Activated CD4-positive, alpha-beta T cell treated with anti-CD3 and anti-CD28 coated beads, Interleukin-2, amount 10 ng/mL, durations not matched to agents 24 days and 14 days (primary cell): ENCODE measurements at places on chromosomes 5 and 9. TPM values are rescaled to one million over a fixed set of nuclear protein-coding genes. Genes with fewer than 3 reads are reported as not detected.
A peak's percentile ranks its signal among the peaks of the same experiment; 100 is the strongest.

ADAMTS19 gene
- total RNA-seq, result not detected in 2 replicates

CCL28 gene
- 7.4 and 7.5 TPM in 2 replicates for total RNA-seq

COL15A1 gene
- 0.05 and 0.12 TPM in 2 replicates for total RNA-seq

SV2C gene
- total RNA-seq, result not detected in 2 replicates

CARD9 gene
- 7.8 and 9.2 TPM in 2 replicates for total RNA-seq

LRRTM2 gene
- total RNA-seq, result 0.07 and 0.19 TPM in 2 replicates

AHRR gene
- total RNA-seq, result 25.8 and 26.0 TPM in 2 replicates

DNA sequence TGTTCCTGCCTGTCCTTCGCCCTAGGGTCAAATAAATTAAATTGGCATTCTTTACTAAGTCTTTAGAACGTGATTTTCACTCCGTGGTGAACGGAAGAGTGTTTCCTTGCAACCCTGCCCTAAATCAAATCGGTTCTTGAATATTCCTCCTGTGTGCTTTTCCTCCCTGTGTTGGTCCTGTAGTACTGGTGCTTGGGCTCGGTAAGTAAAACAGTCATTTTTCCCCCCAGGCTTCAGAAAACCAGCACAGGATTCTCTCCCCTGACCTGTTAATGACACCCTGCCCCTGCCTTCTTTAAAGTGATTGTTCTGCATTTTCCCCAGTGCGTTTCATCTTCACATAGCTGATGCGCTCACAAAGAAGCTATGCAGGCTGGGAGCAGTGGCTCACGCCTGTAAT is 96.0 kb downstream of the AK8 start:
- H3K4me3 ChIP-seq, result no peak overlapping the region
- no peak for DNase-seq
- H3K4me1 ChIP-seq, result peaks cover 15% of the 10 kb centered on the region

- no peaks in the 10 kb centered on the region for H3K27me3 ChIP-seq
- peak within 1 kb of the TSS; percentile 99 for H3K4me3 ChIP-seq
- DNase-seq, result peak; percentile 92
- peak within 1 kb of the TSS; percentile 99 for H3K27ac ChIP-seq
These were observed at the start of gene MZB1 for GRCh38 chr5:139389701-139390638. MZB1 (minus strand) TSS chr5:139389913; CDS start chr5:139389856, 57 bp downstream.

- peaks cover 7% of the 10 kb centered on the region for H3K27me3 ChIP-seq
- no peaks in the 10 kb centered on the region for H3K36me3 ChIP-seq
- no peaks in the 10 kb centered on the region for H3K4me1 ChIP-seq
- DNase-seq, result no peak
These were observed 83.6 kb downstream of the LMX1B start for GRCh38 chr9:126697330-126697729.

DNA sequence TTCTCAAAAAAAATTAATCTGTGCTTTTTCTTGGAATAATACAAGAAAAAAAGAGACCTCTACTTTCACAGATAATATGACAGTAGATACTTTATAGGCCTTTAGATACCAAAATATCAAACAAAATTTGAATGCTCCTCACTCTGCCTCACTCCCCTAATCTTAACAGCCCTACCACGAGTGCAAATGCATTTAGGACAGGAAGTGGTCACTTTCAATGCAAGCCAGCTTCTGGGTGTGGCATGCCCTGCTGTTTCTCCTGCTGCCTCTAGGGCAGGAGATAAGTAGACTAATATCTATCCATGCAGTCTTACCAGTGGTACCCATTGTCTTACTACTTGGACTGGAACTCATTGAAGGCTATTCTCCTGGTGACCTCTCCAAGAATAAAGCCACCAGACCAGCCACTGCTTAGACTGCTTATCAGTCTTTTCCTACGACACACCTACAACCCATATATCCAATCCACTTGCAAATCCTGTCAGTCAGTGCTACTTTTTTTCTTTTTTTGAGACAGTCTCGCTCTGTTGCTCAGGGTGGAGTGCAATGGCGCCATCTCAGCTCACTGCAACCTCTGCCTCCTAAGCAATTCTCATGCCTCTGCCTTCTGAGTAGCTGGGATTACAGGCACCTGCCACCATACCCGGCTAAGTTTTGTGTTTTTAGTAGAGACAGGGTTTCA is 23.0 kb downstream of the FRRS1L start:
- H3K4me1 ChIP-seq, result peaks cover 5% of the 10 kb centered on the region
- no peaks in the 10 kb centered on the region for H3K36me3 ChIP-seq
- peak; percentile 65 for DNase-seq
- no peak overlapping the region for H3K27ac ChIP-seq
- peaks cover 25% of the 10 kb centered on the region for H3K27me3 ChIP-seq
- H3K4me3 ChIP-seq, result no peak overlapping the region

- H3K27me3 ChIP-seq, result peaks cover 21% of the 10 kb centered on the region
- no peaks in the 10 kb centered on the region for H3K4me1 ChIP-seq
- no peaks in the 10 kb centered on the region for H3K36me3 ChIP-seq
These were observed 308.5 kb downstream of the ADGRV1 start for GRCh38 chr5:90866915-90867731.

GRCh38 chr5:42949348-42950115 is 90.6 kb downstream of the ANXA2R start:
- peak overlapping the region; percentile 90 for H3K27ac ChIP-seq
- peaks cover 4% of the 10 kb centered on the region for H3K36me3 ChIP-seq
- H3K4me1 ChIP-seq, result peaks cover 40% of the 10 kb centered on the region
- H3K4me3 ChIP-seq, result peak overlapping the region; percentile 95
- peaks cover 9% of the 10 kb centered on the region for H3K27me3 ChIP-seq

- no peaks in the 10 kb centered on the region for H3K27me3 ChIP-seq
- H3K4me3 ChIP-seq, result peak overlapping the region; percentile 89
- no peak for DNase-seq
- H3K27ac ChIP-seq, result no peak overlapping the region
- no peaks in the 10 kb centered on the region for H3K36me3 ChIP-seq
- H3K4me1 ChIP-seq, result peaks cover 27% of the 10 kb centered on the region
These were observed 1.7 kb downstream of the MYORG start for GRCh38 chr9:34374905-34375552.

GRCh38 chr5:85132269-85132668 is 747.6 kb upstream of the EDIL3 start:
- no peak overlapping the region for H3K4me3 ChIP-seq
- H3K4me1 ChIP-seq, result no peaks in the 10 kb centered on the region
- H3K27ac ChIP-seq, result no peak overlapping the region
- H3K27me3 ChIP-seq, result no peaks in the 10 kb centered on the region
- DNase-seq, result no peak
- H3K36me3 ChIP-seq, result no peaks in the 10 kb centered on the region

DNA sequence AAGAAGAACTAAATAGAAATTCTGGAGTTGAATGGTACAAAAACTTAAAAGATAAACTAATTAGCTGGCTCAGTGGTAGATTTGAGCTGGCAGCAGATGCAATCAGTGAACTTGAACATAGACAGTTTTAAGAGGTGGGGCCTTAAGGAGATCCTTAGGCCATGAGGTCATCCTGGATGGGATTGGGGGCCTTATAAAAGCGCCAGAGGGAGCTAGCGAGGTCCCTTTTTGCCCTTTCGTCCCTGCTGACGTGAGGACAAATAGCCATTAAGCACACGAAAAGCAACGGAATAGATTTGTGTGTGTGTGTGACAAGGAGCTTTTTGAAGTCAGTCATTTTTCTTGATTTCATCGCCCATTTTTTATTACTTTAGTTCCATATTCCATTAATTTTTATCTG is 83.3 kb downstream of the ZNF354C start:
- H3K36me3 ChIP-seq, result no peaks in the 10 kb centered on the region
- no peak for DNase-seq
- no peak overlapping the region for H3K4me3 ChIP-seq
- H3K27ac ChIP-seq, result no peak overlapping the region
- H3K27me3 ChIP-seq, result no peaks in the 10 kb centered on the region
- H3K4me1 ChIP-seq, result peaks cover 11% of the 10 kb centered on the region

- no peaks in the 10 kb centered on the region for H3K36me3 ChIP-seq
- H3K27me3 ChIP-seq, result no peaks in the 10 kb centered on the region
- DNase-seq, result no peak
- H3K4me1 ChIP-seq, result no peaks in the 10 kb centered on the region
These were observed 322.5 kb downstream of the CDK5RAP2 start for GRCh38 chr9:120257483-120257882.

DNA sequence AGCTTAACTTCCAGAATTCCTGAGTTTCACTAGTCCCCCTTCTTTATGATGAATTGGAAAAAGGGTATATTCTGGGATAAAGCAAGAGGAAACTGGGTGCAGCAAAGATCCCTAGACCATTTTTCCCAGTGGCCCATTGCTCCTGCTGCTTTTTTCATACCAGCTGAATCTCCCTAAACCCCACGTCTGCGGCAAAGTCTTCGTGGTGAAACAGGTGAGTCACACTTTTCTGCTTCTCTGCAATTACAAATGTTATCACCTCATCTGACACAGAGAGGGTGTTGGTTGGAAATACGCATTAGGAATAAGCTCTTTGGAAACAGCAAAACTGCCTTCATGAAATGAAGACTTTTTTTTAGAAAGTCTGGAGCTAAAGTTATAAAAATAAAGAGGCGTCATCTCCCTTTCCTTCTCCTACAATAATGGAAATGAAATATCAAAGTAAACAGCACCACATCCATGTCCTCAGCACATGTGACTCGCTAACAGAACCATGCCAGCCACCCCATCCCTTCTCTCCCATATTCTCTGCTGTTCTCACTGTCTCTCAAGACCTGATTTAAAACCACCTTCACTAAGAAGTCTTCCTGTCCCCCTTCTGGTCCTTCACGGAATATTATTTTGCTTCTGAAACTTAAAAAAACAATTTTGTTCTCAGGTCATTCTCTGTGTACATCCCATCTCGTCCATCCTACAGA is 39.5 kb upstream of the GLRX start:
- H3K36me3 ChIP-seq, result no peaks in the 10 kb centered on the region
- peak overlapping the region; percentile 74 for H3K27ac ChIP-seq
- H3K27me3 ChIP-seq, result no peaks in the 10 kb centered on the region
- peak overlapping the region; percentile 48 for H3K4me3 ChIP-seq
- peaks cover 64% of the 10 kb centered on the region for H3K4me1 ChIP-seq

DNA sequence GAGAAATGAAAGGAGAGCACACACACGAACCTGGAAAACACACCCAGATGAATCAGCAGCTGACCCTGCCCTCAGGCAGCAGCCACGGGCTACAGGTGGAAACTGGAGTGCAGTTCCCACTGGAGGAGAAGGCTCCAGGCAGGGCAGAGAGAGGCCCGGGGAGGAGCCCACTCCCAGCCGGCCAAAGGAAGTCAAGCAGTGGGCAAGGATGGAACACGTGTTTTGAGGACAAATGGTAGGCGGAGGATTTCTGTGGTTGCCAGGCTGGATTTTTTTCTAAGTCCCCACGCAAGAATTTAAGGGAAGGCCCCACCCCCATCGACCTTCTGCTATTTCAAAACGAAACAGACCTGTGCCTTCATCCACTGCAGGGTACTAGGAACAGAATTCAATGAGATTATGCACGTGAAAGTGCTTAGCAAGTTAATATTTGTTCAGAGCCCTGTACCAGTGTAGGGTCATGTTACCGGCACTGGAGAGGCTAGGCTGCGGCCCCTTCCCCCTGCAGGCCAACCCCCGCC is 6.8 kb downstream of the EPB41L4B start:
- H3K4me1 ChIP-seq, result peaks cover 6% of the 10 kb centered on the region
- H3K27me3 ChIP-seq, result peaks cover 80% of the 10 kb centered on the region
- no peak for DNase-seq
- no peak overlapping the region for H3K27ac ChIP-seq
- no peak overlapping the region for H3K4me3 ChIP-seq

GRCh38 chr5:173668910-173669309 is 52.5 kb upstream of the BOD1 start:
- H3K27me3 ChIP-seq, result no peaks in the 10 kb centered on the region
- DNase-seq, result no peak
- H3K27ac ChIP-seq, result no peak overlapping the region

GRCh38 chr5:163569284-163569683 is 63.9 kb downstream of the MAT2B start:
- H3K4me1 ChIP-seq, result peaks cover 20% of the 10 kb centered on the region
- H3K27ac ChIP-seq, result no peak overlapping the region
- peaks cover 54% of the 10 kb centered on the region for H3K27me3 ChIP-seq
- H3K4me3 ChIP-seq, result no peak overlapping the region
- no peak for DNase-seq
- H3K36me3 ChIP-seq, result no peaks in the 10 kb centered on the region

DNA sequence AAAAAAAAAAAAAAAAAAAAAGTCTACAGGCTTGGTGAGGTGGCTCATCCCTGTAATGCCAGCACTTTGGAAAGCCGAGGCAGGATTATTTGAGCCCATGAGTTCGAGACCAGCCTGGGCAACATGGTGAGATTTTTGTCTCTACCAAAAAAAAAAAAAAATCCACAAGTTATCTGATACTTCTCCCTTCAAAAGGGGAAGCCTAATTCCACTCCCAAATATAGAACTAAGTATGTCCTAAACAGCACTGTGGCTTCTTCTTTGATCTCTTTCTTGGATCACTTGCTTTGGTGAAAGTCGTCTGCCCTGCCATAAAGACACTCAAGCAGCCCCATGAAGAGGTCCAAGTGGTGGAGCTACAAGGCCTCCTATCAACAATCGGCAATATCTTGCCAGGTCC is 18.8 kb upstream of the STING1 start:
- H3K4me3 ChIP-seq, result no peak overlapping the region
- H3K27ac ChIP-seq, result no peak overlapping the region
- H3K27me3 ChIP-seq, result peaks cover 2% of the 10 kb centered on the region
- no peaks in the 10 kb centered on the region for H3K4me1 ChIP-seq
- DNase-seq, result no peak

DNA sequence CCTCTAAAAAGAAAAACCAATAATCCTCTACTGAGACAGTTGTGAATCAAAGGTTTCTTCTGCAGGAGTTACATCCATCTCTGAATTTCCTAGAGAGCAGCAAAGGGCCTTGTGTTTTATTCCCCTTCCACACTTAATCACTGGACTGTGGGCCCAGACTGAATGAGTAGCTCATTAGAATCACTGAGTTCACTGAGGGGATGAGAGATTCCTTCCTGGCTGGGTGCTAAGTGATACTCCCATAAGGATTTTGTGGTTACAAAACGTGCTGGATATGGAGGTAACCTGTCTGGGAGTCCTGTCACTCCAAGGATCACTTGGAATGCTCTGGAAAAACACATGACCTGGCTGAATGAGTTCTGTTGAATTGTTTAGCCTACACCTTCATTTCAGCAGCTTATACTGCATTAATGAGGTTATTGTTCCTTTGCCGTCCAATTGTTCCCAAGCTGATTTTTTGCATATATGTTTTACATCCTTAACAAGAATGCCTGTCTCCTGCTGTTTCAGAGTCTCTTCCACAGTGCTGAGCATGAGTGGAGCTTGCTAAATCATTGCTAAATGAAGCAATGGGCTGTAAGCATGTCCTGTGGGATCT is 82.9 kb downstream of the MEF2C start:
- no peak overlapping the region for H3K27ac ChIP-seq
- DNase-seq, result no peak
- H3K4me1 ChIP-seq, result no peaks in the 10 kb centered on the region

DNA sequence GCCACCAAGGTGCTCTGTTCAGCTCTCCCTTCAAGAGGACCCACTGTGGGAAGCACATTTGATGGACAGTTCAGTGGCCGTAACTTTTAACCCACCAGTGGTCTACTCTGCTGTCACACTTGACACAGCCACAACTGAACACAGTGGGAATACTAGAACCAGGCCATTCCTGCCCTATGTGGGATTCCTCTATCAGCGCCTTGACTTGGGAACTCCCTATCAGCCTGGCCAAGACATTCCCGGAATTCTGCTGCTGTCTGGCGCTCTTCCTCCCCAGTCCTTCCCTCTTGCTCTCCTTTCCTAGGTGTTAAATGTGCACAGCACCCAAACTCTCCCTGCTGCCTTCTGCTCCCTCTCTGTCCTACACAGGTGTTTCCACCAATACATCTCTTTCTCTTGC is 23.1 kb upstream of the SH3PXD2B start:
- H3K27me3 ChIP-seq, result peaks cover 3% of the 10 kb centered on the region
- no peak overlapping the region for H3K27ac ChIP-seq
- DNase-seq, result no peak
- H3K4me3 ChIP-seq, result no peak overlapping the region
- H3K36me3 ChIP-seq, result no peaks in the 10 kb centered on the region
